Cortex of kidney (tissue), 1 donor: ENCODE measurements at places on chromosomes 1 and 21.

GRCh38 chr21:42616941-42617340 is 36.5 kb upstream of the PDE9A start:
- DNase-seq: no peak

DNA sequence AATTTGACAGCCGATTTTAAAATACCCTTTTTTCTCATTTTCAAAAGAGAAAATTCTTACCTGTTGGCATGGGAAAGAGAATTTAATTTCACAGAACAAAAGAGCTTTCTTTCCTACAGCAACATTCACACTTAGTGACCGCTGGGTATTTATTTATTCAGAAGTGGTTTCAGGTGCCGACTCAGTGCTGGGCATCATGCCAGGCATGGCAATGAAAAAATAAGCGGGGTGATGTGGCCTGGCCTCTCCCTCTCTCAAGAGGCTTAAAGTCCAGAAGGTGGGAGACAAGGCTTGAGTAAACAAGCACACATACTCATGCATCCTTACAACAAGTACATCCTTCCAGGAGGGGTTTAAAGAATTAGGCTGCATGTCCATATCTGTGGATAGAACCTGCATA is 4.1 kb upstream of the PCP4 start:
- DNase-seq: no peak

DNA sequence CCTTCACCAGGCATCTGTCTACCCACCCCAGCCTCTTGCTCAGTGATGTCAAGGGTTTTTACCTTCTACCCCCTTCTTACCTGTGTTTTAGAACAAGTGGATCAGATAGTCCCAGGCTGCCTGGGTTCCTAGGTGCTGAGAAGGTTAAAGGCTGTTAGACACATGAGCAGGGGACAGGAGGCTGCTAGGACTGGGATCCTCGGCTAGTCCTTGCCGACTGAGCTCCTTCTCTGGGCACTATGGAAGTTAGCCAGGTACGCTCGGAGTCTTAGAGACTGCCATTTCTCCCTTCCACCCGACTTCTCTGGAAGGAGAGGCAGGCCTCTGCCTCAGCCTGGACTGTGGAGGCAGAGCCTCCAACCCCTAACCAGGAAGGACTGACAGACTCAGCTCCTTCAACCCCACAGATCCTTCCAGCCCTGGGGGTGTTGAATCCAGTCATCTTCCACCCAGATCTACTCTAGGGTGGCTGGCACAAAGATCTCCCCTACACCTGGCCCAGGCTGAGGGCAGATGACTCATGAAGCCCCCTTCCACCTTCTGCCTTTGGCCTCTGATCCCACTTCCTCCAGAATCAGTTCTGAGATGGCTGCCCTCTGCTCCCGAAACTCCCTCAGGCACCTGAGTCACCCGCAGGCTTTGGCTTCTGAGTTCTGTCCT is at the start of gene DYNLT4:
TSS of gene DYNLT4 (minus strand) at position 648 of the 660 bp plus-strand sequence. CDS start 683 bp downstream, outside the sequence.
- no peak for DNase-seq

DNA sequence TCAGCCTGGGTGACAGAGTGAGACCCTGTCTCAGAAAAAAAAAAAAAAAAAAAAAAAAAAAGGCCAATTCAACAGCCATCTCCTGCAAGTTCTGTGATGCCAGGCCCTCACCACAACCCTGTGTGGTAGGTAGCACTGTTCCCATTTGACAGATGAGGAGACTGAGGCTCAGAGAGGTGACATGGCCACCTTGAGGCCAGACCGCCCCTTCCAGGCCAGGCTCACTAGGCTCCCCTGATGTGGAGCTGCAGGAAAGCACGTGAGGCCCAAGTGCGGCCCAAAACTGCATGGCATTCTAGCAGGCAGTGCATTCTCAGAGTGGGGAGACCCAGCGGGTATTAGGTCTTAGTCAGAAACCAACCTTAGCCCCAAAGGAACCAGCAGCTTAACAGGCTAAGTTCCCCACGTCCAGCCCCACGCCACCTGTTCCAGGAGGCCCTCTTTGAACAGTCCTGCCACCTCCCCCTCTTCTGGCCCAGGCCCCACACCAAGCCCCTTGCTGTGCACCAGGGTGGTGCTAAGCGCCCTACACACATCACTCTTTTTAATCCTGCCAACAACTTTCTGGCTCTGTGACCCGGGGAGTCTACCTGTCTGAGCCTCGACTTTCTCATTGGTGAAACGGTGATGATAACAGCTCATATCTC is 11.7 kb upstream of the ECE1 start:
- no peak for DNase-seq

- DNase-seq: no peak
These were observed 38.1 kb downstream of the NIBAN1 start for GRCh38 chr1:184935920-184936798.

GRCh38 chr1:41448821-41449220 is 35.7 kb downstream of the EDN2 start:
- DNase-seq: no peak

DNA sequence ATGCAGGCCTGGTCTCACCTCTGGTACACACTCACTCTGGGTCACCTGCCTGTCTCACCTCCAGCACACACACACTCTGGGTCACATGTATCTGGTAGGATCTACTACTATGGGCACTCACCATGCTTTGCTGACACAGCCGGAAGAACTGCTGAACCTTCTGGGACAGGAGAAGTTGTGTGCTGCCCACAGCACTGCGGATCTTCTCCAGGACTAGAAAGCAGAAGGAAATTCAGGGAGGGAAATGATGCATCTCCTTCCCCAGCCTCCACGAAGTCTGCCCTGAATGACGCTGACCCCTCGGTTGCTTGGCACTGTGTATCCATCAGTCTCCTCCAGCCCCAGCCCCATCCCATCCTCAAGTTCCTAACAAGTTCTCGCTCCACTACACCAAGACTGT is 7.9 kb upstream of the SMIM12 start:
- DNase-seq: no peak

DNA sequence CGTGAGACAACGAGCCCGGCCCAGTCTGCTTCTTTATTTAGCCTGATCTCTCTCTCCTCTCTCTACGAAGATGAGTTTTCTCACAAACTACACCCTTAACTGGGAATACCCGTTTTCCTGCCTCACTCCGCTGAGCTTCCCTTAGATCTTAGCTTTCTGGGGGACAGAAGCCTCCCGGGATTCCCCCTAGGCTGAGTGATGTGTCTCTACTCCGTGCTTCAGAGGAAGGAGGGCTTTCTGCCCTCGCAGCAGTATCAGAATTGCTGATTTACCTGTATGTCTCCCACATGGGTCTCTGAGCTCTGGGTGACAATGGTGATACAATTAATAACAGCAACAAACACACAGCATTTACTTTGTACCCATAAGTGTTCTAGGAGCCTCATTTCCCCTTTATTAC is 1.0 kb downstream of the ZBTB17 start:
- DNase-seq: no peak

GRCh38 chr1:36590264-36590663 is 107.6 kb upstream of the CSF3R start:
- no peak for DNase-seq
